Renal cortical epithelial cell (primary cell): ENCODE measurements at places on chromosomes 5 and 9. TPM values are rescaled to one million over a fixed set of nuclear protein-coding genes. Genes with fewer than 3 reads are reported as not detected.

- no peak for DNase-seq
Measured at GRCh38 chr9:127975376-127976315, 5.1 kb downstream of the EEIG1 start.

DNA sequence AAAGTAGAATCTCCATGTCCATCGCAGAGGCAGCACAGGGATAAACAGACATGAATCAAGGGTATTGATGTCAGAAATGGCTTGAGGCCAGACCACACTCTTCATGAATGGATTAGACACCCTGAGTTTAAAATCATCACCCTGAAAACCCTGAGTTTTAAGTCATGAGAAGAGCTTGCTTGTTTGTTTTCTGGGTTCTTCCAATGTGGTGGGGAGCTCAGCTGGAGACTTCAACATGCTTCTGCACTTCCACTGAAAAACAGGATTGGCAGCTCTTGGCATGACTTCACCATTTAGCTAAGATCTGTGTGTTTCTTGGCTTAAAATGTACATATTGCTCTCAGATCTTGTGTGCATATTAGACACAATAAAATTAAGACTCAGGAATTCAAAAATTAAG lies 9.8 kb downstream of the GCNT4 start:
- DNase-seq: no peak

DNA sequence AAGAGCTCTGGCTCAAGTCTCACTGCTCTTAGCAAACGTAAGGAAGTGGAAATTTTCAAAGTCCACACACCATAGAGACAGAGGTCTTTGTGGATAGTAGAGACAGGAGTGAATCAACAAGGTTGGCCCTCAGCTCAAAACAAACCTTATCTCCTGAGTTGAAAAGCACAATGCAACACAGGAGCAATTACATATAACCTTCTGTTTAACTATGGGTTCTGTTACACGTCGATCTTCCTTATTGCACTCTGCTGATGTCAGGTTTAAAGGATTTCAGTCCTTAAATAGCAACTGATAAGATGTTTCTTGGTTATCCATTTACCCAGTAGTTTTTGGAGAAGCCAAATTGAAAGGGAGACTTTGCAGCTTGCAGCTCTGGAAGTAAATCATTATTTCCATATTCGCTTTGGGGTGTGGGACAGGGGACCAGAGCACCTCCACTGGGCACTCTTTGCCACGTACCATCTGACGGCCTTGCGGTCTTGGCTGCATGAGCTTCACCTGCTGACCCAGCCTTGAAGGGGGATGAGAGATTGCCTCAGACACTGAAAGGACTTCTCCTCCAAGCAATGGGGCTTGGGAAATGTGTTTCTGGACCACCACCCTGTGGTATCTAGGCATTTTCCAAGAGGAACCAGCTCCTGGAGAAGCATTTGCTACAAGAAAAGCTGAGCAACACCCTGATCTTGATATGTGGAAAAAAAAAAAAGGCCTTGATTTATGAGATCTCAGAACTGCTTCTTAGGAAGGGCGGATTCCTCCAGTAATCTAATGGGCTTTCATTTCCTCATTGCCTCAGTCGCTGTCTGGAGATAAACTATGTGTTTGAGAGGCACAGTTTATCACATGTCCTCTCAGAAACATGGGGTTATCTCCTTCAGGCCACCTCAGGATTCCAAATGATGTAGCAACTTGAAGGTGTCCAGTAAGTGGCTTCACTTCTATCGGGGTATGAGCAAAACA lies 56.2 kb upstream of the ZNF622 start:
- no peak for DNase-seq

QSOX2 gene
- 9.2 and 10.3 TPM in 2 replicates for total RNA-seq

GRCh38 chr5:65070026-65070425 lies 301.3 kb downstream of the CWC27 start:
- DNase-seq: no peak

DNA sequence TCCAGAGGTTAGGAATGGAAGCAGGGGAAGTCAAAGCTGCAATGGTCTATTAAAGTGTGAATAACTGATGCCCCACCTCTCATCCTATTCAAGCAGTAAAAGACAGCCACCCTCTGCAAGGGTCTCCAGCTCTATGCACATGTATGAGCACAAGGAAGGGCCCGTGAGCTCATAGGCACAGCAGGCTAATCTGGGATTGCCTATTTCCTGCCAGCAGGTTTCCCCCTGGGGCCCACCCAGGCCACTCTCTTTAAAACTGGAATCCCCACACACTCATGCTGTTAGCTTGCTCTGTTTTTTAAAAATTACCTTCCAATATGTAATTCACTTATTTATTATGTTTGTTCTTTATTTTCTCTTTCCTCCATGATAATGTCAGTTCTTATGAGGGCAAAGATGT lies 48.7 kb upstream of the ZNF366 start:
- DNase-seq: no peak

CDC25C gene
- 0.35 and 2.6 TPM in 2 replicates for total RNA-seq

GRCh38 chr9:99020786-99021436 lies 77.2 kb downstream of the COL15A1 start:
- DNase-seq: no peak

DNA sequence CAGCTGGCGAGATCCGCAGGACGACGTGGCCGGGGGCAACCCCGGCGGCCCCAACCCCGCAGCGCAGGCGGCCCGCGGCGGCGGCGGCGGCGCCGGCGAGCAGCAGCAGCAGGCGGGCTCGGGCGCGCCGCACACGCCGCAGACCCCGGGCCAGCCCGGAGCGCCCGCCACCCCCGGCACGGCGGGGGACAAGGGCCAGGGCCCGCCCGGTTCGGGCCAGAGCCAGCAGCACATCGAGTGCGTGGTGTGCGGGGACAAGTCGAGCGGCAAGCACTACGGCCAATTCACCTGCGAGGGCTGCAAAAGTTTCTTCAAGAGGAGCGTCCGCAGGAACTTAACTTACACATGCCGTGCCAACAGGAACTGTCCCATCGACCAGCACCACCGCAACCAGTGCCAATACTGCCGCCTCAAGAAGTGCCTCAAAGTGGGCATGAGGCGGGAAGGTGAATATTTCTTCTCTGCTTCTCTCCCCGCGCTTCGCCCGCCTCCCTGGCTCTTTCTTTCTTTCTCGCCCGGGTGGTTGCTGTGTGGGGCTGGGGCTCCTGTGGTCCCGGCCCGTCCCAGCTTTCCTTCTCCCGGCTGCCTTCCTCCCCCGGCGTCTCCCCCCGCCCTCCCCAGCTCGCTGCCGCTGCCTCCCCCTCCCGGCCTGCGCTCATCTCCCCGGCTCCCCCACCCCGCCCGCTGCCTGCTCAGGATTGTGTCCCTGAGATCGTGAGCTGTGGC lies 2.2 kb downstream of the NR2F1 start:
- DNase-seq: no peak

DNA sequence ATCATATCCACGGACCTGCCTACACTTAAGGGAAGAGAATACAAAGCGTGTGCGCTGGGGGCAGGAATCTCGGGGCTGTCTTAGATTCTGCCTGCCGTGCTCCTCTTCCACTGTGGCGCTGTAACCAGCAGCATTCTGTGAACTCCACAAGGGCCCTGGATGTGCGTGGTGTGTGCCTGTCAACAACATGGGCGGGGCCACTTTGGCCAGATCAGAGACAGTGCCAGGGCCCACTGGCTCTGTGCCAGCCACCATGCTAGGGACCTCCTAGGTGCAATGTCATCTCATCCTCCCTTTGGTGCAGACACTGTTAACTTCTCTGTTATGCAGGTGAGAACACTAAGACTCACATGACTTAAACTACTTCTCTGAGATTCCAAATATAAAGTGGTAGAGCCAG lies 113.7 kb downstream of the COL23A1 start:
- DNase-seq: no peak

TXNDC8 gene
- not detected in 2 replicates for total RNA-seq

DNA sequence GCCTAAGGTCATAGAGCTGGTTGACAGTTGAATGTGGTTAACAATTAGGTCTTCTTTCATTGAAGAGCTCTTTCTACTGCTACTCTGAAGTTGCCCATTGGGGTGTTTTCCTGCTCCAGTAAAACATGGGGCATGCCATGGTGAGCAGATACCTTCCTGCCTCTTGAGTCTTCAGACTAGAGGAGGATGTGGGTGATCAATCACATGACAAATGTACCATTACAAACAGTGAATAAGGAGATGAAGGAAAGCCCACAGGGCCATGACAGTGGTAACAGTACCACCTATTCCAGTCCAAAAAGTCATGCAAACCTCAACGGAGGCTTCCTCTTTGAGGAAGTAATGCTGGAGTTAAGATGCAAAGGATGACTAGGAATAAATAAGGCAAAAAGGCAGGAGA lies 73.5 kb downstream of the CYFIP2 start:
- DNase-seq: no peak

- no peak for DNase-seq
Measured at GRCh38 chr9:92378865-92379560, 25.4 kb downstream of the OGN start.

SARDH gene
- 2.1 and 5.4 TPM in 2 replicates for total RNA-seq

- peak; percentile 42 for DNase-seq
Measured at GRCh38 chr5:38648703-38649291, 92.4 kb upstream of the LIFR start.

CDX1 gene
- total RNA-seq: not detected in 2 replicates

GRCh38 chr5:50969151-50970031 lies 303.0 kb downstream of the PARP8 start:
- DNase-seq: no peak

DNA sequence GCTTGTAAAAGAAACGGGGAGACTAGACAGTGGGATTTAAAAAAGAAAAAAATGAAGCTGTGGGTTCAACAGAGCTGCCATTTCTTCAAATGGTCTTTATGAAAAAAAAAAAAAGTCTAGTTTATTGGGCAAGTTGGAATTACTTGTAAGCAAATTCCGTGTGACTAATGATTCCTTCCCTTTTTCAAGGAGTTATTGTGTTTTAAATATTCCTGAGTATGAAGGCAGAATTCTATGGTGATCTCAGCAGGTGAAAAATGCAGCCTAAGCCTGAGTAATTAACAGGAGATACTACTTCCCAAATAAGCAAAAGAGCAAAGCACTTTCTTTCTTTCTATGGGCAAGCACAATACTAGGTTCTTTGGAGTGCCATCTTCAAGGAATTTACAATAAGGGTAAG lies 481.9 kb downstream of the ZNF608 start:
- DNase-seq: peak; percentile 43

PRR7 gene
- total RNA-seq: 9.4 and 11.0 TPM in 2 replicates
